Transverse colon (tissue), 4 donors: ENCODE measurements at places on chromosomes 1 and 21.

DNA sequence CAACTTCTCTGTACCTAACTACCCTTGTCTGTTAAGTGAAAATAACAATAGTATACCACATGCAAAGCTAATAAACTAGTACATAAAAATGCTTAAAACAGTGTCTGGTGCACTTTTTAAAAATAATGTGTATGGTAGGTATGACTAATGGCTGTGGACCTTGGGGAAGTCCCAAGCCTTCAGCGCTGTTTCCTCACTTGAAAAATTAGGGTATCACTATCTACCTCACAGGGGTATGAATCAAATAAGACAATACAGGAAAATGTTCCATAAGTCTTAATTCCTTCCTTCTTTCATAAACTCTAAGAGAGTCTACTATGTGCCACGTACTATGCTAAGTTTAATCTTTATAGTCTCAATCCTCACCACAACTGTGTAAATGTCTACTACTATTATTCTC is 32.0 kb downstream of the EGLN1 start:
- no peak for DNase-seq

DNA sequence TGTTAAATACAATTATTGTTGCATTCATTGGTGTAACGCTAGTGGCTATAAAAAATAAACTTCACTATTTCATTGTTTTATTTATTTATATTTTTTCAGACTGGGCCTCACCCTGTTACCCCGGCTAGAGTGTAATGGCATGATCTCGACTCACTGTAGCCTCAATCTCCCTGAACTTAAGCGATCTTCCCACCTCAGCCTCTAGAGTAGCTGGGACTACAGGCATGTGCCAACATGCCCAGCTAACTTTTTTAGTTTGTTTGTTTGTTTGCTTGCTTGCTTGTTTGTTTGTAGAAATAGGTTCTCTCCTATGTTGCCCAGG is 387.4 kb upstream of the PTBP2 start:
- DNase-seq = no peak

- DNase-seq = no peak
Measured at GRCh38 chr1:31926252-31926651, 11.9 kb downstream of the PTP4A2 start.

- DNase-seq = no peak
Measured at GRCh38 chr1:3064296-3064850, 4.6 kb upstream of the PRDM16 start.

DNA sequence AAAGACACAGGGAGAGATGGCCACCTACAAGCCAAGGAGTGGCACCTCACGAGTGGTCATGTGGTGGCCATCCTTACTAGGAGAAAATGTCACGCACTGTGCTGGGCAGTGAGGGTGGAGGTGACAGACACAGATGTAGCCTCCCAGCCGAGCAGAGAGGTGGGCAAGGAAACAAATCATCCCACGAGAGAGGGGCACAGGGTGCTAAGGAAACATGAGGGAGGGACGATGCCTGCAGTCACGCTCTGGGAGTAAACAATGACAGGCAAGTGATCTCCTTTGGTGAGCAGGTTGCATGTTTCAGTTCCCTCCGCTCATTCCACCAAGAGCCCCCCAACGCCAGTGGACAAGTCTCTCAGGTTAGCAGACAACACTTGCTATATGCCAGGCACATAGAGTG is 65.8 kb downstream of the CD247 start:
- no peak for DNase-seq

- no peak for DNase-seq
Measured at GRCh38 chr1:157292302-157292701, 154.1 kb upstream of the ETV3 start.

- DNase-seq = no peak
Measured at GRCh38 chr1:100147875-100148274, 14.9 kb downstream of the TRMT13 start.

DNA sequence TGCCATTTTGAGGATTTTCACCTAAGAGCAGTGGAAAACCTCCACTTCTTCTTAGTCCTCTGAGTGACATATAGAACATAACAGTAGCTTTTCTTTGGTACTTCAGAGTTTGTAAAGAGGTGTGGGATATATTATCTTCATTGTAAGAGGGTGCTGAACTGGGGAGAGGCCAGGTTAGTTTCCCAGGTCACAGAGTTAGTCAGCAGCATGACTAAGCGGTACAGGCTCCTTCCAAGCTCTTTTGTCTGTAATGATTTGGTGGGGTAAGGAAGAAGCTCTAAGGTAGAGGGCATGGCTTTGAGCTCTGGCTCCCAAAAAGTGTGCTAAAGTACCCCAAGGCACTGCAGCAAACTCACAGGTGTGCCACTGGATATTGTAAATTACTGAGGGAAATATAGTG is 325.0 kb upstream of the PLXNA2 start:
- DNase-seq = no peak

DNA sequence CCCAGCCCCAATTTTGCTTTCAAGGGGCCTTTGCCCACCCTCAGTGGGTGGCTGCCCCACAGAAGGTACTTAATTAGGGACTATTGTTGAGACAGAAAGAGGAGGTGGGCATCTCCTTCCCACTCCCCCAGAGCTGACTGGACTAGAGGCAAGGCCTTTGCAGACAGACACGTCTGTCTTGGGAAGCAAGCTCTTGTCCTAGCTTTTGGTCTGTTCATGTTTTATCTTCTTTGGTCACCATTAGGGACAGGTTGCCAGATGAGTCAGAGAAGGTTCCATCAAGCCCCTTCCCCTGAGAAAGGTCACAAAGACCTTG is 27.7 kb downstream of the PTAFR start:
- DNase-seq = no peak

DNA sequence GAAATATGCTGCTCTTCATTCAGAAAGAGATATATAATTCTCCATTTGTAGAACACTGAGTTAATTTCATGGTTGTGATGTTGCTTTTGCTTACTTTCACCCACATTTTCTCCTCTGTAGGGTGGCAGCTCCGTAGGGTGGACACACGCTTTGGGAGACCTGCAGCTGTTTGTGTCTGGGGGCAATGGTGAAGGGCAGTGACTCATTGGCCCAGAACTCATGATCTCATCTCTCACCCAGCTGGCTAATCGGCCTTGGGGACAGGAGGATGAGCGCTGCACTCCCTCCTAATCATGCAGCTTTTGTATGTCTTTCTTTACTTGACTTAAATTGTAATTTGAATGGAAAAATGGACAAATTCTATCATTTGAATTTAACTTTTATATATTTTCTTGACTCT is 9.6 kb downstream of the DISC1 start:
- DNase-seq = no peak

GRCh38 chr1:182059936-182060335 is 1.6 kb downstream of the ZNF648 start:
- no peak for DNase-seq

- no peak for DNase-seq
Measured at GRCh38 chr1:53242381-53242780, 4.1 kb upstream of the MAGOH start.

- DNase-seq = no peak
Measured at GRCh38 chr21:40531431-40532110, 315.4 kb downstream of the DSCAM start.

- DNase-seq = no peak
Measured at GRCh38 chr1:98133131-98133530, 212.3 kb upstream of the DPYD start.

- no peak for DNase-seq
Measured at GRCh38 chr1:85438353-85438752, 26.6 kb downstream of the DDAH1 start.
